ENCODE measurements at places on chromosomes 2 and 18.
A peak's percentile ranks its signal among the peaks of the same experiment; 100 is the strongest.

DNA sequence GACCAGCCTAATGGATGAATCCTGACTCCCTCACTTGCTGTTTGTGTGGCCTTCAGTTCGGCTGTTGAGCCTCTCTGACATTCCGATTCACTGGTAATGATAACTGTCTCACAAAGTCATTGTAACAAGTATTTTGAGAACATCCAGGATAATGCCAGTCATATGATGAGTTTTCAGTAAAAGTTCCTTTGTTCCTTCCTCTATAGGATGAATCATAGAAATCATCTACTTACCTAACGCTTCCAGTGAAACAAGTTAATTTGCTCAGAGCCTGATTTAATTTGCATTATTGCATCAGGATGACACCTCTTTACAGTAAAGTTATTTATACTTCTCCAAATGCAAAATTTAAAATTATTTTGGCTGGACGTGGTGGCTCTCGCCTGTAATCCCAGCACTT lies 32.0 kb downstream of the RAB31 start:
- no peak for DNase-seq

DNA sequence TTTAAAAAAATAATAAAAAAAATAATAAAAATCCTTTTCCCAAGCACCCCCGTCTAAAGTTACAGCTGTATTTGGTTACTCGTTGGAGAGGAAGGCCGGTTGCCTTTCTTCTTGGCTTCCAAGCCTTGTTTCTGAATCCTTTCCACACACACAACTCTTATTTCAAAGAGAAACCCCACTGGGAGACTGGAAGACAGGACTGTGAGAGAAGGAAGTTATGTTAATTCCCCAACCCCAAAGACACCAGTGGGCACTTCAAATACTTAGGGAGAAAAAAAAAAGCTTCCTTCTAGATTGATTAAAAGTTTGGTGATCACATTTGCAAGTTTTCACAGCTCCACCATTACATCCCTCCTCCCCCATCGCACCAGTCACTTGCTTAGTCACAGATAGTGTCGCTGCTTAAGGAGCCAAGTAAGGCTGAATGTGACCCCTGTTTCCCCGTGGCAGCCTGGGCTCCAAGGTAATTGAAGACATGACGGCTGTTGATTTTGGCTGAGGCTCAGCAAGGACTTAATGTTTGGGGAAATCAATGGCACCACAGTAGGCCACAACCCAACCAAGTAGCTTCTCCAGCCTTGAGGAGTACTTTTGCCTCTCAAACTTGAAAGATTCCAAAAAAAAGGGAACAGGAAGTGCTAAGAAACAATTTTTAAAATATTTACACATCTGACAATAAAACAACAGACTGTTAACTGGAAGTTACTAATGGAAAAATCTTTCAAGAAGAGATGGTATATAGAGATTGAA lies 40.8 kb upstream of the FRZB start:
- DNase-seq: no peak

- DNase-seq: no peak
Observed at GRCh38 chr18:35624146-35624545, 42.6 kb downstream of the GALNT1 start.

DNA sequence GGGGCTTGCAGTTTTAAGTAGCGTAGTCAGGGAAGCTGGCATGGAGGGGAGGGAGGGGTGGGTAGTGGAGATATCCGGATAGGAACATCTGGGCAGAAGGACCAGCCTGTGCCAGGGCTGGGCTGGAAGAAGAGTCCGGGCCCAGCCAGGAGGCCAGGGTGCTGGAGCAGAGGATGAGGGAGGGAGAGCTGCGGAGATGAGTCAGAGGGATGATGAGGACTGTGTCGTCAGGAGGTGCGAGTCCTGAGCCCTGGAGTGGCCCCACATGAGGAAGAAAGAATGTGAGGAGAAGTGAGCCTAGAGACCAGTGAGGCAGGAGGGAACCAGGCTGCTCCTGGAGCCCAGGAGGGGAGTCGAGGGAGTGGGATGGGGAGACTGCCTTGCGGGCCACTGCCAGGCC lies 82.4 kb downstream of the CTIF start:
- DNase-seq: no peak

- no peak for DNase-seq
Observed at GRCh38 chr2:12597610-12598009, 119.1 kb upstream of the TRIB2 start.

DNA sequence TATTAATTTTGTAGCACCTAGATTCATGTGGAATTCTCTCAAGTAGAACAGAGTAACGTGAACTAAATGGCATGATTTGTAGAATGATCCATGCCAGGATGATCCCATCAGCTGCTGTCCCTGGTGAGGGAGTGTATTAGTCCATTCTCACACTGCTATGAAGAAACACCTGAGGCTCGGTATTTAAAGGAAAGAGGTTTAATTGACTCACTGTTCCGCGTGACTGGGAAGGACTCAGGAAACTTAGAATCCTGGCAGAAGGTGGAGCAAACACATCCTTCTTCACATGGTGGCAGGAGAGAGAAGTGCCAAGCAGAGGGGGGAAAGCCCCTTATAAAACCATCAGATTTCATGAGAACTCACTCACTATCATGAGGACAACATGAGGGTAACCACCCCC lies 312.6 kb downstream of the PTPRM start:
- no peak for DNase-seq

DNA sequence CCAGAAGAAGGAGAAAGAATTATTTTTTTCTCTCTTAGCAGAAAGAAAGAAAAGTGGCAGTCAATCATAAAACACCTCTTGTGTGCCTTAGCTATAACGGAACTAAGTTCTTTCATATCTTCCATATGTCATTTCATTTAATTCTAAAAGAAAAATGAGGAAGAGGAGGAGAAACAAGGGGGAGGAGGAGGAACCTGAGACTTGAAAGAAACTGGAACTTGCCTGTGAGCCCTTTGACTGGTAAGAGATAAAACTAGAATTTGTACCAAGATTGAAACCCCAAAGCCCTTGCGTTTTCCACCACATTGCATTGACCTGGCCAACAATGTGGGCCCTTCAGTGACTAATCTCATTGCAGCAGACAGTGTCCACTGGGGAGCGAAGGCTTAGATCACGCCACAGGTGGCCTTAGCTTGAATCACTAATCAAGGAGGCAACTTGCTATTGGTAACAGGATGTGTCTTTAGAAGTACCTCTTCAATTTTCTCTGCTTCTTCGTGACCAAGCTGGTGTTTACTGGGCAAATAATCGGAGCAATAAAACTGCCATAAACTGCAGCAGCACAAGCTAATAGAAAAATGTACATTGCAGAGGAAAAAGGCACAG lies 307.9 kb downstream of the CLIP4 start:
- no peak for DNase-seq

DNA sequence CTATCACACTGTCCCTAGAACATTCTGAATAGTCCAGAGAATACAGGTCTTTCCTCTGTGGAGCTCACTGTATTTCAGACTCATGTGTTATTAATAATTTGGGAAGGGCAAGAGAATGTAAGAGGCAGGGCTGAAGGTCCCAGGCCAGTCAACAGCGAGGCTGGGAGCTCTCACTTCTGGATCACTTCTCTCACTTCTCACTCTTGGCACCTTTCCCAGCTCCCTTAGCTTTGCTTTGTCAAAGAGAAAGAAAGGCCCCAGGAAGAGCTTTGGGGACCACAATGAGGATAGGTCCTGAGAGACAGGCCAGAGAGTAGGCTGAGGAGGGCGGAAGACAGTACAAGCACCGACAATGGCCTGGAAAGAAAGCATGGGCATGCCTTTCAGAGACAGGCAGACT lies 11.2 kb downstream of the EFR3B start:
- no peak for DNase-seq

DNA sequence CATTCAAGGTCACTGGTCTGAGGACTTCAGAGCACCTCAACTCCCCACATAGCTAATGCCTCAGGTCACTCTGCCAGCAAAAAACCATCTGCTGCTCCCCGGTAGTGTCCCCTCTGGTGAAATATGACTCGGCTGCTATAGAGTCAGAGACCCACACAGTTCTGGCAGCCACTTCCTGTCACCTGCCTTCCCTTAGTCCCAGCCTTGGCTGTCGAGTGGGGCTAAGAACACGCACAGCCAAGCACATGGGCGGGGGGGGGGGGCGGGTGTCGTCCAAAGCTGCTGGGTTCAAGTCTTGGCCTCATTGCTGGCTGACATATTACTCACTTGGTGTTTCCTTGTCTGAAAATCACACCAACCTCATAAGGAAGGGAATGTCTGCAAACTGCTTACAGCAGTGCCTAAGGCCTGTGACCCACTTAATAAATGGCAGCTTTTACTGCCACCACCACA lies 37.5 kb downstream of the POLR1A start:
- no peak for DNase-seq

- DNase-seq: peak; percentile 6
Observed at GRCh38 chr18:8609659-8610458, 622 bp downstream of the RAB12 start.

DNA sequence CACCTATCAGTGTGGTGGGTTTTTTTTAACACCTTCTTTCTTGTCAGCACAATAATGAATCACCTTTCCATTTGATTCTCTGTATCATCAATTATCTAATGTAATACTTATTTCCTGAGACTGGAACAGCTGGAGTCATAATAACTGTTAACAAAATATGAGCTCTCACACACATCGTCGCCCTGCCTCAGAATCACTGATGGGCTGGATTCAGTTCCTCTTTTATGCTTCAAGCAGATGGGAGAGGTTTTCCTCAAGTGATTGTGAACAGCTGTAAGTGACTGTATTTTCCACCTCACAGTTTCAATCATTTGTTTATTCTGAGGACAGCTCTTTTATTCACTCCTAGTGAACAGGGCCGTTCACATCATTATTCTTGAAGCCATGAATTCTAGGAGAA lies 330.2 kb downstream of the DSC3 start:
- no peak for DNase-seq

- DNase-seq: no peak
Observed at GRCh38 chr18:21115519-21116411, 4.2 kb upstream of the ROCK1 start.

Data from LoVo (cell line).